Fibroblast of lung (primary cell): ENCODE measurements at places on chromosomes 11 and 22. TPM values are rescaled to one million over a fixed set of nuclear protein-coding genes. Genes with fewer than 3 reads are reported as not detected.
A peak's percentile ranks its signal among the peaks of the same experiment; 100 is the strongest.

Gene TBX1
- not detected in 2 replicates for polyA plus RNA-seq

Gene C1QTNF4
- polyA plus RNA-seq = 0.03 TPM in 1 of 2 replicates, not detected in the other

Gene VWCE
- 0.30 and 0.68 TPM in 2 replicates for polyA plus RNA-seq

Gene LRRC74B
- polyA plus RNA-seq = not detected in 2 replicates

GRCh38 chr11:73187854-73188253 is 30.2 kb upstream of the P2RY2 start:
- DNase-seq = no peak
- H3K36me3 ChIP-seq = no peaks in the 10 kb centered on the region
- H3K27me3 ChIP-seq = peaks cover 2% of the 10 kb centered on the region
- H3K4me1 ChIP-seq = peaks cover 5% of the 10 kb centered on the region
- H3K27ac ChIP-seq = no peak overlapping the region

DNA sequence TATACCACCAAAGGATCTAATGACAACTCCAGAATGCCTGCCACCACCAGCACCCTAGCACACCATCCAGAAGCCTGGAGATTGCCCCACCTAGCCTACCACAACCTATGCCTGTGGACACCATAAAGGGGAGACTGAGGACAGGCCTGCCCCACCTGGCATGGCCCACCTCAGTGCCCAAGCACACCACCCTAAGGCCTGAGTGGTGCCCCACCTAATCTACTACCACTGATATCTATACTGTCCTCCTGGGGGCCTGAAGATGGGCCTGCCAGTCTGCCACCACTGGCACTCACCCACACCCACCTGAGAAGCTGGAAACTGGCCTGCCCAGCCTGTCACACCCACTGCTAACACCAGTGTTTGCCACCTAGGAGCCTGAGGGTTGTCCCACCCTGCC is 31.8 kb downstream of the SAA4 start:
- H3K4me1 ChIP-seq = no peaks in the 10 kb centered on the region
- H3K4me3 ChIP-seq = no peak overlapping the region
- no peaks in the 10 kb centered on the region for H3K36me3 ChIP-seq
- DNase-seq = no peak
- H3K27ac ChIP-seq = no peak overlapping the region
- peaks cover 5% of the 10 kb centered on the region for H3K27me3 ChIP-seq

DNA sequence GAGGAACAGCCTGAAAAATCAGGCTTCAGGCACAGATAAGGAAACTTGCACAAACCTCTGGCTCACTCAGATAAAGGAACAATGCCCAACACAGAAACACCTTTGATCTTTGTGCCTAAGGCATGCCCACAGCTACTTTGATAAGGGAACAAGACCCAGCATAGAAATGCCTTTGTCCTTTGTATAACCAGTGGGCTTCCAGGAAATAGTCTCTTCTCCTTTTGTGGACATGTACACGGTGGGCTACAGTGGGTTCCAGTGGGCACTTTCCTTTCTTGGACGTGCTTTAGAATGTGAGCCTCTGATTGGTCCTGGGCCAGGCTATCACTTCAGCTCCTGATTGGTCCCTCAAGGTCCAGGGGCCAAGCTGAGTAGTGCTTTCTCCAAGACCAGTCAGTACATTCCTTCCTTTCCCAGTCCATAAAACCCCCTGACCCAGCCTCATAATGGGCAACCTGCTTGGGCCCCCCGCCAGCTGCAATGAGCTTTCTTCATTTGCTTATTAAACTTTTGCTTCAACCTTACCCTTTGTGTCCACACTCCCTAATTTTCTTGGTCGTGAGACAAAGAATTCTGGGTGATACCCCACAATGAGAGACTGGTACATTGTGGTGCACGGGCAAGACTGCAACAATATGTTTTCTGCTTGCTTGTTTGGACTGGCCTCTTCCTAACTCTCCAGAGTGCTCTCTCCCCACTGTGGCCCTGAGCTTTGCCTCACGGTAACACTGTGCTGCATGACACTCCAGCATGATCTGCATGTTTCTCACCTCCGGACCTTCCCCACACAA is 1.7 kb upstream of the CABIN1 start:
- H3K27ac ChIP-seq = no peak overlapping the region
- no peak overlapping the region for H3K4me3 ChIP-seq
- H3K4me1 ChIP-seq = no peaks in the 10 kb centered on the region
- H3K36me3 ChIP-seq = no peaks in the 10 kb centered on the region

DNA sequence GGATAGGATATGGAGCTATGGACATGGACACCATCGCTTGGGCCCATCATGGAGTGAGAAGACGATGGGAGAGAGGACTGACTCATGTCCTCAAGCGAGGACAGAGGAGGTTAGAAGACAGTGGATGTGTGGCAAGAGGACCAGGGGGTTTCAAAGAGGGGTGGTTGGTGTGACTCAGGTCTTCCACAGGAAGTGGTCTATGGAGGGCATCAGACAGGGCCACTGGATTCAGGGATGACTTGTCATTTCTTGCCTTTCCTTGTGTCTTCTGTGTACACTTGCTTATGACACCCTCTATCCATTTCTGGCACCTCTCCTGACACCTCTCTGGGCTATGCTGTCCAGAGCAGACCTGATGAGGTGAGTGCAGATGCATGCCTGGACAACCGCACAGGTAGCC is 115.4 kb downstream of the OSBP2 start:
- no peaks in the 10 kb centered on the region for H3K4me1 ChIP-seq
- H3K27me3 ChIP-seq = no peaks in the 10 kb centered on the region
- no peak overlapping the region for H3K4me3 ChIP-seq

- H3K27ac ChIP-seq = no peak overlapping the region
- no peaks in the 10 kb centered on the region for H3K4me1 ChIP-seq
- peaks cover 5% of the 10 kb centered on the region for H3K36me3 ChIP-seq
- no peaks in the 10 kb centered on the region for H3K27me3 ChIP-seq
- peak; percentile 67 for DNase-seq
- H3K4me3 ChIP-seq = no peak overlapping the region
Observed at GRCh38 chr11:61725781-61726231, 26.6 kb upstream of the MYRF start.

- H3K4me3 ChIP-seq = no peak overlapping the region
- no peak overlapping the region for H3K27ac ChIP-seq
- H3K27me3 ChIP-seq = no peaks in the 10 kb centered on the region
- H3K4me1 ChIP-seq = peaks cover 3% of the 10 kb centered on the region
Observed at GRCh38 chr11:23772081-23772480, 724.8 kb upstream of the LUZP2 start.

DNA sequence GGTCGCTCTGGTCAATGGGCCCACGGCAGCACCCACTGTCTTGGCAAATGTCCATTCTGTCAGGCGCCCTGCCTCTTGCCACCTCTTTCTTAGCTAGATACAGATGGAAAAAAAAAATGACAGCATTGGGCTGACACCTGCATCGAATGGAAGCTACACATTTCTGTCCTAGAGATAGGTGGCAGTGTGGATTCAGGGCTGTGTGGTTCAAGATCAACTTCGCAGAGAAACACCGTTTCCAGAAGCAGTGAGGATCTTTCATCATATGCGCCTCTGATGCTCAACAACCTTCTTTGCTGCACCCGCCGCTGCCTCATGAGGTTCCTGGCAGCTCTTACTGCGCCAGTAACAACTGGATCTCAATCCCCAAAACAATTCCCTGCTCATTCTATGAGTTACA is 236.3 kb downstream of the KIRREL3 start:
- H3K36me3 ChIP-seq = no peaks in the 10 kb centered on the region
- H3K27me3 ChIP-seq = no peaks in the 10 kb centered on the region
- no peak overlapping the region for H3K4me3 ChIP-seq
- peak; percentile 5 for DNase-seq
- no peaks in the 10 kb centered on the region for H3K4me1 ChIP-seq

DNA sequence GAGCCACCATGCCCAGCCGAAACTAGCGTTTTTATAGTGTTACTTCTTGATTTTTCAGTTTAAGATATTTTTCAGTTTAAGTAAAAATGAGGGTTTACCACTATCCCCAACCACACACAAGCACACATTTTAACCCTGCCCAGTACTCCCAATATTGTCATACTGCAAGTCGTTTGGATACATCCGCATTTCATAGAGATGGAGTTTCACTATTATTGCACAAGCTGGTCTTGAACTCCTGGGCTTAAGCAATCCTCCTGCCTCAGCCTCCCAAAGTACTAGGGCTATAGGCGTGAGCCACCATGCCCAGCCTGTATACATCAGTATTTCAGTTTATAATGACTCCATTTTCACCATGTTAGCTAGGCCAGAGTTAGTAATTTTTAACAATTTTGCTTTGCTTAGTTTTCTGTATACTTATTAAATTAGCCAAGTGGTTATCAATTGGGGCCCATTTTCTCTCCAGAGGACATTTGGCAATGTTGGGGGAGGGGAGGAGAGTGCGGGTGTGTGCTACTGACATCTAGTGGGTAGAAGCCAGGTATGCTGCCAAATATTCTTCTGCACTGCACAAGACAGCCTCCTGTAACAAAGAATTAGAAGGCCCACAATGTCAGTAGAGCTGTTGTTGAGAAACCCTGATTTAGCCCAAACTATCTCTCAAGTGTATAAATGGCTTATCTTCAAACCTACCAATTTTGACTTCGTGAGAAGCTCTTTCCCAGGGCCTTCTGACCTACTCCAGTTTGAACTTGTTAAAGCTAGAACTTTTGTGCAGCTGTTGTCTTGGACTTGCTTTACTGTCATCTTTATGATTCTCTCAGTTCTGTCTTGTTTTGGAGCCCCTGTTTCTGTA is 7.3 kb downstream of the USP47 start:
- no peak overlapping the region for H3K27ac ChIP-seq
- no peaks in the 10 kb centered on the region for H3K27me3 ChIP-seq
- H3K4me1 ChIP-seq = peaks cover 2% of the 10 kb centered on the region
- peak; percentile 60 for DNase-seq

- DNase-seq = peak; percentile 56
- H3K36me3 ChIP-seq = no peaks in the 10 kb centered on the region
- no peaks in the 10 kb centered on the region for H3K27me3 ChIP-seq
- no peaks in the 10 kb centered on the region for H3K4me1 ChIP-seq
Observed at GRCh38 chr11:86291466-86292262, 10.4 kb upstream of the HIKESHI start.

DNA sequence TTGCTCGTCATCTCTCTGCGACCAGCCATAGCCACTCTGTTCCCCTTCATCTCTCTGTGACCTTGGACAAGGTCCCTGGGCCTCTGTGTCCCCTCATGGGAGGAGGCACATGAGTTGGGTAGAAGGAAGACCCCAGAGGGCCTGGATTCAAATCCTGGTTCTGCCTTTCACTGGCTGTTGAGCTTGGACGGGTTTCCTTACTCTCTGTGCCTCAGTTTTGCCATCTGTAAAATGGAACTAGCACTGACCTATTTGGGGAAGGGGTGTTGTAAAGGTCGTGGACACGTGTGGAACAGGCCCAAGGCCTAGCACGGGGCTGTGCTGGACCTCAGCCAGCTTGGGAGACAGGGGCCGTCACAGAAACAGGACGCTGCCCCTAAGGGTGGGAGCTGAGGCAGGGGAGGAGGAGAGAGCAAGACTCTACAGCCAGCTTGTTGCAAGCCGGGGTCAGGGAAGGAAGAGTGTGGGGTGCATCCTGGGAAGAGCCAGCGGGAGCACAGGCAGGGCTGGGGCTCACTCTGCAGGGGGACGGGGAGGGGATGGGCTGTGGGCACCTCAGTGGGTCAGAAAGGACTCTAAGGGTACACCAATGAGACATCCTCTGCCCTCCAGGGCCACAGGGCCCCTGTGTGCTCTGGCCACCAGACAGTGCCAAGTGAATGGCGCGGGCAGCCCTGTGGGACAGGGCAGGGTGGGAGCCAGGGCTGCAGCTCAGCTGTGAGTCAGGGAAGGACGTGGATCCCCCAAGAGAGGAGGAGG is 59.1 kb downstream of the WNT7B start:
- no peak overlapping the region for H3K4me3 ChIP-seq
- DNase-seq = no peak
- no peaks in the 10 kb centered on the region for H3K36me3 ChIP-seq

- no peak overlapping the region for H3K27ac ChIP-seq
- no peak overlapping the region for H3K4me3 ChIP-seq
- H3K4me1 ChIP-seq = no peaks in the 10 kb centered on the region
- no peaks in the 10 kb centered on the region for H3K36me3 ChIP-seq
- no peaks in the 10 kb centered on the region for H3K27me3 ChIP-seq
Observed at GRCh38 chr11:30128269-30128932, 102.4 kb upstream of the FSHB start.

- no peaks in the 10 kb centered on the region for H3K4me1 ChIP-seq
- DNase-seq = no peak
- peaks cover 12% of the 10 kb centered on the region for H3K36me3 ChIP-seq
- no peak overlapping the region for H3K27ac ChIP-seq
- H3K4me3 ChIP-seq = no peak overlapping the region
Observed at GRCh38 chr22:21669026-21669425, 3.2 kb downstream of the PPIL2 start.

- H3K4me3 ChIP-seq = no peak overlapping the region
- no peaks in the 10 kb centered on the region for H3K36me3 ChIP-seq
- peaks cover 8% of the 10 kb centered on the region for H3K4me1 ChIP-seq
- no peaks in the 10 kb centered on the region for H3K27me3 ChIP-seq
Observed at GRCh38 chr22:42699281-42699975, 21.2 kb downstream of the A4GALT start.

GRCh38 chr11:46916286-46917108 is 1.9 kb downstream of the LRP4 start:
- peak; percentile 72 for DNase-seq
- H3K4me3 ChIP-seq = peak overlapping the region; percentile 42
- H3K36me3 ChIP-seq = no peaks in the 10 kb centered on the region

DNA sequence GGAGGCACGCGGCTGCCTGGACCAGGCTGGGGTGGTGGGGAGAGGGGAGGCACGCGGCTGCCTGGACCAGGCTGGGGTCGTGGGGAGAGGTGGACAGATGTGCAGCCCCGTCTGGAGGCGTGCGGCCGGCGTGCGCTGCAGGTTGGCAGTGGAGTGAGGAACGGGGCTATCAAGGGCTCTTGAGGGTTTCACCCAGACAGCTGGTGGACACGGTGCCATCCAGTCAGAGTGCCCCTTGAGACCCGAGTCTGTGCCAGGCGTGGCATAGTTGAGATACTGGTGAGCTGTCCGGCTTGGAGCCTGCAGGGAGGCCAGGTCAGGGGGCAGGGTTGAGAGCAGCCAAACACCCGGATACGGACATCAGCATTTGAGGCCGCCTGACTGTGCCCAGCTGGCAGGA is 1.5 kb upstream of the GRAMD4 start:
- H3K36me3 ChIP-seq = no peaks in the 10 kb centered on the region
- no peak overlapping the region for H3K4me3 ChIP-seq
- no peak overlapping the region for H3K27ac ChIP-seq
- no peaks in the 10 kb centered on the region for H3K27me3 ChIP-seq
- no peak for DNase-seq

GRCh38 chr11:12503039-12503484 is 125.7 kb downstream of the PARVA start:
- H3K27ac ChIP-seq = no peak overlapping the region
- peaks cover 25% of the 10 kb centered on the region for H3K4me1 ChIP-seq
- peak; percentile 72 for DNase-seq
- H3K4me3 ChIP-seq = no peak overlapping the region
- H3K27me3 ChIP-seq = no peaks in the 10 kb centered on the region

GRCh38 chr11:85086504-85087284 is 540.5 kb downstream of the DLG2 start:
- H3K4me3 ChIP-seq = no peak overlapping the region
- peaks cover 3% of the 10 kb centered on the region for H3K4me1 ChIP-seq
- no peaks in the 10 kb centered on the region for H3K36me3 ChIP-seq
- no peaks in the 10 kb centered on the region for H3K27me3 ChIP-seq
- no peak for DNase-seq

- no peak overlapping the region for H3K4me3 ChIP-seq
- peak; percentile 6 for DNase-seq
- no peak overlapping the region for H3K27ac ChIP-seq
- no peaks in the 10 kb centered on the region for H3K4me1 ChIP-seq
- no peaks in the 10 kb centered on the region for H3K36me3 ChIP-seq
- H3K27me3 ChIP-seq = no peaks in the 10 kb centered on the region
Observed at GRCh38 chr11:92048415-92048814, 176.2 kb upstream of the FAT3 start.
